Lower lobe of right lung (tissue), 2 donors: ENCODE measurements at places on chromosomes 12 and 14.

- DNase-seq = peak; percentile 41
Observed at GRCh38 chr12:52073531-52074381, 4.0 kb downstream of the ATG101 start.

GRCh38 chr12:120100630-120101029 lies 15.9 kb downstream of the RAB35 start:
- DNase-seq = no peak

DNA sequence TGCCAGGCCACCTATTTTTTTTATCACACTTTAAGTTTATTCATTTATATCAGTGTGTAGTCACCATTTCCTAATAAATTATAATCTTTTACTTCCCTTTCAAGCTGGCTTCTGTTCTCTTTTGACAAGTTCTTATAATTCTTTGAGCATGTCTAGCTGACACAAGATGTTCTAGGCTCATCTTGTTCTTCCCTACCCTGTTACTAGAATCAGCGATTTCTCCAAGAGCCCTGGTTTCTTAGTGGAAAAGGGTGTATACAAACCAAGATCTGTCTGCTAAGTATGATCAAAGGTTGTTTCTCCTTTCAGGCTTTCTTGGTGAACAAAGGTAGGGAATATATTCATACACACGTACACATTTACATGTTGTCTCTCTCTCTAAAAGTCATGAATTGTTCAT lies 51.0 kb downstream of the FGD4 start:
- no peak for DNase-seq

DNA sequence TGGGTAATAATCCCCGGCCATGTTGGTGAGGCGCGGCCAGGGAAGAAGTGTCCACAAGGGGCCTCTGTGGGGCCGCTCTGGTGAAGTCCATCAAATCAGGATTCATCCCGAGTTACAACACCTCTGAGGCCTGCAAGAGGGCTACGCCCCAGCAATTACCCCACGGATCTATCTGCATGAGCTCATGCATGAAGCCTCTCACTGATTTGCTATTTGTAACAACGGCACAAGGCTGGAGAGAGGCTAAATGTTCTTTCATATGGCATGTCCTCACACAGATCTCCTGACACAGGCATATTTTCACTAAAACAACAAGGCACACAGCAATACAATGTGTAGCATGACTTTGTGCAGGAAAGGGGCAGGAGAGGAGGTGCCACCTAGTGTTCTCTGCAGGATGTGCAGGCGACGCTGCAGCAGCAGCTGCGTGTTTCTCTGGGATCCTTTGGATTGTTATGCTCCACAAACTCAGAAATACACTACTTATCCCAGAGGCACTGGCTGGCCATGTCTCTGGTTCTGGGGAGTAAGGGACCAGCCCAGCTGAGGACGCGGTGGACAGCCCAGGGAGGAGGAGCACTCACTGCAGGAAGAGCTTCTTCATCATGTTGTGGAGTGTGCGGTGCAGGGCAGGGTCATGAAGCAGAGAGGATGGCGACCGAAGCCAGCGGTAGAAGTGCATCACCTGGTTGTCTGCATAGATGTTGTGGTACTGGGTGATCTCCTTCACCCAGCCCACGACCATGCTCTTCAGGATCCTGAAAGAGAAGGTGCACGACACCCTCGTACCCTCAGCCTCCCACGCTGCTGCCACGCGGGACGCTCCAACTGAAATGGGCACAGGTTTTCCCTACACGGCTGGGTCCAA lies 20.2 kb downstream of the P2RX2 start:
- no peak for DNase-seq

- DNase-seq = peak; percentile 89
Observed at GRCh38 chr12:124771462-124772288, 92.0 kb downstream of the SCARB1 start.
